ENCODE measurements at places on chromosomes 7 and 10. TPM values are rescaled to one million over a fixed set of nuclear protein-coding genes. Genes with fewer than 3 reads are reported as not detected.

DNA sequence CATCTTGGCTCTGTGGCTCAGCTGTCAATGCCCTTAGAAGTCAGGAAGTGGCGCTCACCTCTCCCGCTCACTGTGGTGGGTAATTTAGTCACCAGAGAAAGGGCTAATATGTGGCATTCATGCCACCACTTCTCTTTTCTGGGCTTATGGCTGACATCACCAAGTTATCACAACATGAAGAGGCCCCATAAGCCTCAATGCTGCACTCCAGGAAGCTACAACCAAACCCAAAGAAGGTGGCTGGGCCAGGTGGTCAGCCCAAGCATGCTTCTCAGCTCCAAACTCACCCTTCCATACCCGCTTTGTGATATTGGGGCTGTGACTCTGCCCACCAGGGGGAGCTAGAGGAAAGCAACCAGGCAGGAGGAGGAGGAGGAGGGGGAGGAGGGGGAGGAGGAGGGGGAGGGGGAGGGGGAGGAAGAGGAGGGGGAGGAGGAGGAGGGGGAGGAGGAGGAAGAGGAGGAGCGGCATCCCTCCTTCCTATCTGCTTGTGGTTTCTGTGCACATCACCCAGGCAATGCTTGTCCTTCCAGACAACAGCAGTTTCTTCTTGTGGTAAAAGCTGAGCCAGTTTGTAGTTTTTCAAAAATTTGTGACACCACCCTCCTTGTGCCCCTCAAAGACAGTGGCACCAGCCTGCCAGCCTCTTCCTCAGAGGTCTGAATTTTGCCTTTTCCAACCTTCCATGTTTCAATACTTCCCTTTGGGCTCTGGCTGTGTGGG, 42.1 kb downstream of the CYP26A1 start:
- DNase-seq, result peak; percentile 79

The MOGAT3 gene
- not detected for total RNA-seq

DNA sequence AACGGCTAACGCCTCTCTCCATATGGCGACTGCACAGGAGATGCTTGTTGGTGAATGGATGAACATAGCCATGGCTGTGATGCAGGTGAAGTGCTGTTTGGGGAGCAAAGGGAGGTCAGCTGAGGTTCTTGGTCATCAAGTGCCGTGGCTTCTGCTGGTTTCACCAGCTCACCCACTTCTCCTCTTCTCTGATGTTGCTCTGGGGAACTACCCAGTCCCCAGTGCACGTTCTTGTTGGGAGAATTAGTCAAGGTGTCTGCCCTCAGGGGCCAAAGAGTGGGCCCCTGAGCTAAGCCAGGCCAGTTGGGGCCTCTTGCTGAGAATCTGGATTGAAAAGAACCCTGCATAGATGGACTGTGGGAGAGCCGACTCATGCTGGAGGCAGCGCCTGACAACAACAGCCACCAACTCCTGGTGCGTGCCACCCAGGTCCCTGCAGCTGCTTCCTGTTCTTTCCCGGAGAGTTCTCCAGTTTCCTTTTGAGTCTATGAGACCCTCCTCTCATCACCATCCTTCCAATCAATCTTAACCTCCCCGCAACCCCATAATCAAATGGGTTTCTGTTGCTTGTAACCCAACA, 3.0 kb downstream of the BTBD16 start:
- DNase-seq, result no peak

DNA sequence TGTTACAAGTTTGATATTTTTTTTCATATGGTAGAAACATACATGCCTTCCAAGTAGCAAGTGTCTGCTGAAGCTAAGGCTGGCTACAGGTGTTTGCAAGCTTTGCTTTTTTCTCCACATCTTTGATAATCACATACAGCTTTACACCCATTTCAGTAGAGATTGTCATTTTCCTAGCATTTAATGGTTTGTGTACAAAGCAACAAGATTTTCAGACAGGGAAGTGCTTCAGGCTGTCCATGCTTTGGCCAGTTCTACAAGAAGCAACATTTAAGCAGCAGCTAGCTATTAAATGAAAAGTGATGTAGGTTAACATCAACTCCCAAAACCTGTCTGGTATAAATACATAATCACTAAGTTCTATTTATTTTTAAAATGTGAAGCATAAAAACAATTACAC, 2.3 kb downstream of the HDAC9 start:
- no peak for DNase-seq

The GPRIN2 gene
- total RNA-seq, result not detected

GRCh38 chr10:67306588-67307205, 380.9 kb downstream of the LRRTM3 start:
- DNase-seq, result peak; percentile 52

The GRM8 gene
- not detected for total RNA-seq

Measured in SK-MEL-5 (cell line).